ENCODE measurements at places on chromosomes 6 and 20. TPM values are rescaled to one million over a fixed set of nuclear protein-coding genes. Genes with fewer than 3 reads are reported as not detected.

- no peak for DNase-seq
Observed at GRCh38 chr6:5080574-5080973, 4.6 kb upstream of the PPP1R3G start.

DNA sequence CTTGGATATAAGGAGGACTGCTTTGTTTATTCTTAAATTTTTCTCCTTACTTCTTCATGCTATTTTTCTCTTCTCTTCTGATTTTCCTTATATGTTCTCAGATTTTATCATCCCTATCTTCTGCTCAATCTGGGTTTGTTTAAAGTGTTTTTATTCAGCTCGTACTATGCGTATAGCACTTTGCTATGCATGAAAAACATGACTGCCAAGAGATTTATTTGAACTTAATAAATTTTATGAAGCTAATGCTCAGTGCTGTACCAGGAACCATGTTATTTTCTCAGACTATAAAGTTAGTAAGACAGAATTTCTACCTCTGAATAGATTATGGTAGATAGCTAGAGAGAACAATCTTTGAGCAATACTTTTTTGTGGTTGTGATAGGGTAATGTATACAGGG is 305.9 kb downstream of the LAMA2 start:
- no peak for DNase-seq

- no peak for DNase-seq
Observed at GRCh38 chr20:62946918-62947317, 5.6 kb upstream of the SLC17A9 start.

GINS1 gene
- 7.9 TPM for total RNA-seq

WFDC2 gene
- 7.0 TPM for total RNA-seq

- DNase-seq, result no peak
Observed at GRCh38 chr20:62642051-62642665, at the start of gene SLCO4A1. Gene SLCO4A1 (plus strand): TSS chr20:62642503. CDS start chr20:62656455, 13,952 bp downstream.

GRCh38 chr6:84779380-84779779 is 15.0 kb upstream of the TBX18 start:
- DNase-seq, result no peak

NT5E gene
- total RNA-seq, result 15.7 TPM

DNA sequence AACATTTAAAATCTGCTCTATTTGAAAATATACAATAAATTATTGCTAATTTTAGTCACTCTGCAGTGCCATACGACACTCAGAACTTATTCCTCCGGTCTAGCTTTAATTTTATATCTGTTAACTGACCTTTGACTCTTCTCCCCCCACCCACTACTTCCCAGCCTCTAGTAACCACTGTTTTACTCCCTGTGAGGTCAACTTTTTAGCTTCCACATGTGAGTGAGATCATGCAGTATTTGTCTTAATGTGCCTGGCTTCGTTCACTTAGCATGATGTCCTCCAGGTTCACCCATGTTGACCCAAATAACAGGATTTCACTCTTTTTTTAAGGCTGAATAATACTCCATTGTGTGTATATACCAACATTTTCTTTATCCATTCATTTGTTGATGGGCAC is 80.8 kb downstream of the RPP40 start:
- DNase-seq, result no peak

GNL1 gene
- 72.0 TPM for total RNA-seq

GRCh38 chr6:158257425-158257759 is 54.9 kb upstream of the TULP4 start:
- no peak for DNase-seq

DNA sequence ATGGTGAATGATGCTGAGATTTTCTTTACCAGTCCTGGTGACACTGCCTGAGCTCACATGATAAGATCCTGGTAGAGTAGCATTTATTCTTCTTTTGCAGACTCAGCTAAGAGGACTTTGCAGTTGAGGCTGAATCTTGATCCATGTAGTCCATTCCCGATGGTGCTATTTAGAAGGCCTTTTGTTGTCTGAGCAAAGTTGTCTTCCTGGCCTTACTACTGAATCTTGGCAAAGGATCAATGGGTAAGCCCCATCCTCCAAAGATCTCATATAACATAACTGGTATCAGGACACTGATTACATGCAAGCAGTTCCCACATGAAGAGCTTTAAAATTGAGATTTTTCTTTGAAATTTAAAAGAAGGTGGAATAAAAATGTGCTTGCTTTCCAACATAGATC is 291.6 kb downstream of the SOX4 start:
- DNase-seq, result no peak

MROH8 gene
- 4.8 TPM for total RNA-seq

GRCh38 chr20:33391722-33392415 is 9.4 kb downstream of the CDK5RAP1 start:
- DNase-seq, result no peak

- DNase-seq, result no peak
Observed at GRCh38 chr20:7806831-7807230, 133.4 kb downstream of the HAO1 start.
